ENCODE measurements at places on chromosomes 1 and 21. TPM values are rescaled to one million over a fixed set of nuclear protein-coding genes. Genes with fewer than 3 reads are reported as not detected.

DNA sequence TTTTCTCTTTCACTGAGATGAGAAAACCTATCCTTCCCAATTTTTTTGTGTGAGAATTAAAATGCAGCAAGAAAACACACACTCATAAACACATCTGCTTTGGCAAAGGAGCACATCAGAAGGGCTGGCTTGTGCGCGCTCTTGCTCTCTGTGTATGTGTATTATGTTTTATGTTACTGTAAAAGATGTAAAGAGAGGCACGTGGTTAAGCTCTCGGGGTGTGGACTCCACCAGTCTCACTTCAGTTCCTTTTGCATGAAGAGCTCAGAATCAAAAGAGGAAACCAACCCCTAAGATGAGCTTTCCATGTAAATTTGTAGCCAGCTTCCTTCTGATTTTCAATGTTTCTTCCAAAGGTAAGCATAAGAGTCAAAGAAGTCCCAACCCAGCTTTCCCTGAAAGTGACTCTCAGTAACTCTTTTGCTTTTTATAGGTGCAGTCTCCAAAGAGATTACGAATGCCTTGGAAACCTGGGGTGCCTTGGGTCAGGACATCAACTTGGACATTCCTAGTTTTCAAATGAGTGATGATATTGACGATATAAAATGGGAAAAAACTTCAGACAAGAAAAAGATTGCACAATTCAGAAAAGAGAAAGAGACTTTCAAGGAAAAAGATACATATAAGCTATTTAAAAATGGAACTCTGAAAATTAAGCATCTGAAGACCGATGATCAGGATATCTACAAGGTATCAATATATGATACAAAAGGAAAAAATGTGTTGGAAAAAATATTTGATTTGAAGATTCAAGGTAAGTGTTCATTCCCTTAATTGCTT, at the start of gene CD2:
Gene CD2, plus strand, starts transcription at position 233 of the 780 bp plus-strand sequence. Its CDS starts 63 bp downstream, at position 296.
- no peak for DNase-seq

DNA sequence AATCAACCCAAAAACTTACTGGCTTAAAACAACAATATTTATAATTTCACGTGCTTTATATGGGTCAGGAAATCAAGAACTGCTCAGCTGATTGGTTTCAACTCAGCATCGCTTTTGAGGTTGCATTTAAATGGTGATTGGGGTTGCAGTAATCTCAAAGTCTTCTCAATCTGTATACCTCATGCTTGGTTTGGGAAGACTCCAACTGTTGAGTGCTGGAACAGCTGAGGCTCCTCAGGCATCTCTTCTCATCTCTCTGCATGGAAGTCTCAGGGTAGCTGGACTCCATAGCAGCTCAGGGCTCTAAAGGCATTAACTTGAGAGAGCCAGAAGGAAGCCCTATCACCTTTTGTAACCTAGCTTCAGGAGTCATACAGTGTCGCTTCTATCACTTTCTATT, 35.1 kb downstream of the AK5 start:
- DNase-seq = no peak

GRCh38 chr1:235011599-235012435, 116.8 kb downstream of the TOMM20 start:
- peak; percentile 90 for DNase-seq

DNA sequence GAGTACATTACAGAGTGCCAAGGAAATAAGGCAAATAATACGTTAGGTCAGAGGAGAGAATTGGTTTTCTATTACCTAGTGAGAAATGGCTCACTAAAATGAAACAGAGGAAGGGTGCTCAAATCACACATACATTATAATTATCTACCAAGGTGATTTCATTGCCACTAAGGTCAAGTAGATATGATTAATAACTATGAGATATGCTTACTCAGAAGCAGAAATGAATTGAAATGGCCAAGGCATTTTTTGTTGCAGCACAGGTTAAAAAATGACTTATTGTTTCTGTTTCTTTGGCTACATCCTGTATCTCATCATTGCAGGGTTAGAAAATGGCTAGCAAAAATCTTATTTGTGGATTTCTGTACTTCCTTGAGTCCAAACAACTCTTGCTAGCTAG, 154.5 kb upstream of the GORAB start:
- DNase-seq = no peak

DNA sequence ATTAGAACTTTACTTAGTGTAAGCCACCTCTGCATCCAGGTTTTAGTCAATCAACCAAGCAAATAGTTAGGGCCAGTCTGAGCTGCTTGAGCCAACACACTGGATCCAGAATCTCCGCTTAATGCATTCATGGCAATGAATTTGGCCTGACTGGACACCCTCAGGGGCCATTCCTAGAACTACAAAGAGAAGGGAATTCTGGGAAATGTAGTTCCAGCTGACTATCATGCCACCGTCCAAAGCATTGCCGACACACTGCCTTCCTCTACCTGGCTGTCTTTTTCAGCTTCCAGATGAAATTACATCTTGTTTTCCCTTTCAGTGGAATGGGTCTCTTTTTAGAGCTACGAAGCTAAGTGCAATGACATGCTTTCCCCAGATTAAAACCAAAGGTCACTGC, 163.0 kb upstream of the IGSF21 start:
- DNase-seq = no peak

DNA sequence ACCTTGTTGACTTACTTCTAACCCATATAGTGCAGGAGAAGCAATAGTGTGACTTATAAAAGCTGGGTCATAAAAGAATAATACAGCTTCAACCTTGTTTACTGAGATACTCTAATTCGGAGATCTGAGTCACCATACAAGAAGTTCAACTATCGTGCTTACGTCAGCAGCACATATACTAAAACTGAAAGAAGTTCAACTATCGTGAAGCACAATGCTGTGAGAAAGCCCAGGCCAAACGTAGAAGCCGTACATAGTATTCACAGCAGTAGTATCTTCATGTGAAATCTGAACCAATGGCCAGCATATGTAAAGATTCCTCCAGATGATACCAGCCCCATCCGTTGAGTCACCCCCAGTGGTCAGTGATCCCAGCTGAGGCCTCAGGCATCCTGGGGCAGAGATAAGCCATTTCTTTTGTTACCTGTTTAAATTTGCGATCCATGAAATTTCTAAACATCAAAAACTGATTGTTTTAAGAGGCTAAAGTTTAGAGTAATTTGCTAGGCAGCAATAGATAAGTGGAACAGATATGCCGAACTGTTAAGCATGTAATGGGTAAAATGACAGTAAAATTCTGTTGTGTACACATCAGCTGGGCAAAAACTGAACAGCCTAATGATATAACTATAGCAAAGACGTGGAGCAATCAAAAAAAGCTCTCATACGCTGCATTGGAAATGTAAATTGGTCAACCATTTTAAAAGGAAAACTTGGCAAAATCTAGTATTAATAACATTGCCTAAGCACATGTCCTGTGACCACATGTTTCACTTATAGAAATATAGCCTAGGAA, 53.9 kb upstream of the SAMD13 start:
- no peak for DNase-seq

The CLDN17 gene
- not detected for total RNA-seq

The TMPRSS3 gene
- not detected for total RNA-seq
